ENCODE measurements at places on chromosomes 16 and 17.
A peak's percentile ranks its signal among the peaks of the same experiment; 100 is the strongest.

- DNase-seq, result no peak
- no peak overlapping the region for H3K4me3 ChIP-seq
- no peaks in the 10 kb centered on the region for H3K27me3 ChIP-seq
- no peaks in the 10 kb centered on the region for H3K4me1 ChIP-seq
- H3K36me3 ChIP-seq, result no peaks in the 10 kb centered on the region
Measured at GRCh38 chr17:2040942-2041560, 771 bp upstream of the OVCA2 start.

DNA sequence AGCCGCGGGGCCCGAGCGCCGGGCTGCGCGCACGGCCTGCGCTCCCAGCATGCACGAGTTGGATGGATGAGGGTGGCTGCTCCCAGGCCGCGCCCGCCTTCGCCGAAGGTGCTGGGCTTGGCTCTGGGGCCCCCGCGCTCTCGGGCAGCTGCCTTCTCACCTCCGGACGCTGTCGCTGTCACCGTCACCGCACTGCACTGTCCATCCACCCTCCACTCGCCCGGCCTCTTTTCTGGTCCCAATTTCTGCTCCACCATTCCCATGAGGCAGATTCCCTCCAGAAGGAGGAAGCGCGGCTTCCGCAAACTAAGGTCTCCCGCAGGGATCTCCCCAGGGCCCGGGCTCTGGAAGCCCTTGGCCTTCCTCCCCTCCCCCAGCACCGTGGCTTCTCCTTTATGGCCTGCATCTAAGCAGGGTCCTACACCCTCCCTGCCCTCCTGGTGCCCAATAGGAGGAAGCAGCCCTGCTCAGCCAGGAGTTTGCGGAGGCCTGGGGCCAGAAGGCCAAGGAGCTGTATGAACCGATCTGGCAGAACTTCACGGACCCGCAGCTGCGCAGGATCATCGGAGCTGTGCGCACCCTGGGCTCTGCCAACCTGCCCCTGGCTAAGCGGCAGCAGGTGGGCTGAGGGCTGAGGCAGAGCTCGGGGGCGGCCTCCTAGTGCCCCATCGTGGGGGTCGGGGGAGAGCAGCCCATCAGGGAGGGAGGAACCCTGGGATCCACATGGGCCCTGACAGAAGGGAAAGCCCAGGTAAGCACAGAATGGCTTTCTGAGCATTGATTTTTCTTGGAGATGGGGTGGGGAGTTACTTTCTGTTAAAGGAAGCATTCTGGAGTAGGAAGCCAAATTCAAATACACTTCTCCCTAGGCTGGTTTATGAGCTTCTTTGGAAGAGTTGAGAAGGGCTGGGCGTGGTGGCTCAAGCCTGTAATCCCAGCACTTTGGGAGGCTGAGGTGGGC lies 899 bp downstream of the ACE start:
- peaks cover 5% of the 10 kb centered on the region for H3K4me1 ChIP-seq
- no peaks in the 10 kb centered on the region for H3K36me3 ChIP-seq
- DNase-seq, result peak; percentile 48
- H3K27ac ChIP-seq, result no peak overlapping the region
- no peaks in the 10 kb centered on the region for H3K27me3 ChIP-seq

GRCh38 chr16:13231365-13231764 lies 330.0 kb downstream of the SHISA9 start:
- H3K36me3 ChIP-seq, result no peaks in the 10 kb centered on the region
- H3K27ac ChIP-seq, result peak overlapping the region; percentile 14
- H3K27me3 ChIP-seq, result no peaks in the 10 kb centered on the region

- no peaks in the 10 kb centered on the region for H3K36me3 ChIP-seq
- peak overlapping the region; percentile 100 for H3K27ac ChIP-seq
- no peaks in the 10 kb centered on the region for H3K27me3 ChIP-seq
- H3K4me1 ChIP-seq, result no peaks in the 10 kb centered on the region
- H3K4me3 ChIP-seq, result peak overlapping the region; percentile 81
- no peak for DNase-seq
Measured at GRCh38 chr17:48997827-48998586, 822 bp downstream of the IGF2BP1 start.

Measured in mesendoderm (in vitro differentiated cells).